Islet precursor cell (in vitro differentiated cells): ENCODE measurements at places on chromosomes 6 and 20.

DNA sequence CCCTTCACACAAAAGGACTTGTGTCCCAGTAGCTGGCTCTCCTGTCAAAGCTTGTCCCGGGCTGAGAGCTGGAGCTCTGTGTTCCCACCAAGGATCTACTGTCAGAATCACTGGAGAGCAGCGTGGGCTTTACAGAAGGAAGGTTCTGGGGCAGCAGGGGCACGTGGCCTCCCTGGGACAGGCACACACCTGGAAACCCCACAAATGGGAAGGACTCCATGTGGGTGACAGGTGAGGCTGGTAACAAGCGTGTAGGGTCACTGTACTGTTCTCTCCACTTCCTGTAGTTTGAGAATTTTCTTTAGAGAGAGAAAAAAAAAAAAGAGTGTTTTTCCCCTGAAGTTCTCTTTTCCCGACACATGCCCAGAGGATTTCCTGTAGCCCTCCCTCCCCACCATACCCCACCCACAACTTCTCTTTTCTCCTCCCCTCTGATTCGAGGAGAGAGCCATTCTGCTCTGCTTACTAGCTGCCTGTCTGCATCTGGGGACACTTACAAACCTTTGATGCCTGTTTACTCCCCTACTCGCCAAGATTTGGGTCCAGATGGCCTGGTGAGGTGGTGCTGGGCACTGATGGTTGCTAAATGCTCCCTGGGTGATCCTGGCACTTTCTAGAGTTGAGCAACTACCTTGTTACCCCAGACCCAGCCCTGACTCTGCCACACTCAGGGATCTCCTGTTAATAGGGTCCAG, 84.1 kb upstream of the SIRPA start:
- peak; percentile 87 for DNase-seq

GRCh38 chr20:23644164-23644563, 6.4 kb upstream of the CST3 start:
- DNase-seq: no peak

DNA sequence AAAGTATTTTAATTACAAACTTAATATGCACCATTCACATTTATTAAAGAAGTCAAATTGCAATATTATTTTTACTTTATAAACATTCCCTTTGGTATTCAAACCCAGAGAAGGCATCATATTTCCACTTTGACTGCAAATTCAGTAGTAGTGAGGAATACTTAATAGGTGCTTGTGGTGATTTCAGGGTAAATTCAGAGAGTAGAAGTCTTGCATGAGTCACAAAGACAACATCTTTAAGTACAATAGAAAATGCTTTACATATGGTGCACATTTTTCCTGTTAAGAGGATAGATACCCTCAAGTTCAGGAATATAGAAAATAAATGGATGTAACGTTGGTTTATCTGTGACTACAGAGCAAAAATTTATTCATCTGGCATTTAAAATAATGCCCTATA, 390.2 kb downstream of the TENT5A start:
- no peak for DNase-seq

- DNase-seq: no peak
Observed at GRCh38 chr6:835476-836160, 142.7 kb upstream of the EXOC2 start.

DNA sequence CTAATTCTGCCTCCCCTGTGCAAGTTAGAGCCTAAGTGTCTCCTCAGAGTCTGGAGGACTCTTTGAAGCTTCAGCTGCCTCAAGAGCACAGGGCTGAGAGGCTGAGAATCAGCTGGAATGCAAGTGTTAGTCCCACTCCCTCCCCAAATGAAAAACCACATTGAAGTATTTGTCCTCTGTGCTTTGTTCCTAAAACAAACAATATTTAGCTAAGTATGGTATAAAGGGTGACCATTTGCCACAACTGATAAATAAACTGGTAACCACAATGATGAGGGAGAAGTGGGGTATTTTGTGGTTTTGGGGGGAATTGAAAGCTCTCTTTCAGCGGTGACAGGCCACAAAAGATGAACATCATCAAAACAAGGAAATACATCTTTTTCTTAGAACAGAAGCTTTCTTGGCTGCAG, 91.7 kb upstream of the HDDC2 start:
- peak; percentile 56 for DNase-seq

GRCh38 chr20:36305602-36306551, at the start of gene DLGAP4:
DLGAP4 (plus strand) TSS chr20:36306339; CDS start chr20:36431718, 125,379 bp downstream.
- DNase-seq: peak; percentile 45

DNA sequence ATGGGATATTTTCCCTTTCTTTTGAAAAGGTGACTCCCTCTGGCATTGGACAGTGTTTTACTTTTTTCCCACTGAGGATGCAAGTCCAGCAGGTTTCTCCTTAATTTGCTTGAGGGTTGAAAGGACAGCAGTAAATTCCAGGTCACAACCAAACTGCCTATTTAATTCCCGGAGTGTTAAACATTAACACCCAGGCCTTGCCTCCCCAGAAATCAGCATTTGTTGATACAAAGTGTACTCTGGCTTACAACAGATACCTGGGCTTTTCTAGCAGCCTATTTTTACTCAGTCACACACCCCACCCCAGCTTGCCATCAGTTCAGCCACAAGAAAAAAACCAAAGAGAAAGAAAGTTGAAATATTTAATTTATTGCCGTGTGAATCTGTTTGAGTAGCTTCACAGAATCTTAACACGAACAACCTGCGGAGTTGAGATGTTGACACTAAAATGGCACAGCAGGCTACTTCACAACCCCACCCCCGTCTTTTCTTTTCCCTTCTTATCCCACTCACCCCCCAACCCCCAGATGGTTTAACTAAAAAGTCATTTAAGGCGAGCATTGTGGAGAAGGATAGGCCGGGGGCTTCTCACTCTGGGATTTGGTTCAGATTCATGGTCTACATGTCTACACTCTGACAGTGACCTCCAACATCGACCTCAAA, 45.7 kb downstream of the MYLIP start:
- DNase-seq: no peak

DNA sequence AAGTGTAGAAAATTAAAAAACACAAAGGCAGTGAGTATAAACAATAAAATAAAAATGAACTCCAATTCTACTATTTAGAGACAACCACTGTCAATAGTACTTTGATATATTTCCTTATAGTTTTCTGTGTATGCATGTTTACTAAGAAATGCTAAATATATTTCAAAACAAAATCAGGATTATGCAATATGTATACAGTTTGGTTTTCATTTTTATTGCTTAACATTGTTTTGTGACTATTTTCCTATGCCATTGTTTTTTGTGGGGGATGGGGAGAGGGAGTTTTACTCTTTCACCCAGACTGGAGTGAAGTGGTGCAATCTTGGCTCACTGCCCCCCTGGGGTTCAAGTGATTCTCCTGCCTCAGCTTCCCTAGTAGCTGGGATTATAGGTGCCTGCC, 19.6 kb downstream of the OR2A4 start:
- no peak for DNase-seq

DNA sequence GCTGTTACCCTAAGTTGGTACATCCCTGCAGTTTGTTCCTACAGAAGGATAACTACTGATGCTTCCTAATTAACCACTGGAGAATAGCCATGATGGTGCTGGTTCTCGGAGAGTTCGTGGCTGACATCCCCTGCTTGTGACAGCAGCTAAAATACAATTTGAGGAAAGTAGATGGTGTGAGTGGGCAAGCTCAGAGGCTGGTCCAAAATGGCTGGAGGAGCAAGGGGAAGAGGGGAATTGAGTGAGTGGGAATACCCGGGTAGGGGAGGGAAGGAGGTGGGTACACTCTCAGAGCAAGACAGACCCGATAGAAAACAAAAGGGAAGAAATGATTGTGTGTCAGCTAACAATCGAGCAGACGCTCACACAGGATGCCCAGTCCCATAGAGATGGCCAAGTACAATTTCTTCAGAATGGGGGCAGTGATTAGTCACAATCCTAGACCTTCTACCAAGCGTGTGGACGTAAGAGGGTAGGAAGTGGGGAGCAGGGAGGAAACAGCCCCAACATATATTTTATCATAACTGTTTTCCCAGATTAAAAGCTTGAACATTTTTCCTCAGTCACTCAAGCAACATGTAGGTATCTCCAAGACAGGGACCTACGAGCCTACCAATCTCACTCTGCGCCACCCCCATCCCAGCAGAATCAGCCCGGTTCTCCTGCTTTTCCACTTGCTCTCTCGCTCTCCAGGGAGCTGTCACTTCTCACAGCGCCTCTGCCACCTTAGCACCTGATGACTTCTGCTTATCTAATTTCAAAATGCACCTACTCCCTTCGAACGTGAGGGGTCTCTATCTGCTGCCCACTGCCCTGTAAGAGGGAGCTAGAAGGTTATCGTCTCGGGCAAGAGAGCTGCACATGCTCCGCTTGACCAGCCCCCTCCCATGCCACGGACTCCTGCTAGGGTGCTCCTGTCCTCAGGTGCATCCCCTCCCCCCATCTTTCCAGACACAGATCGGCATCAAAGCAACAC, 26.2 kb downstream of the RIPOR2 start:
- no peak for DNase-seq

- peak; percentile 18 for DNase-seq
Observed at GRCh38 chr20:57479196-57479595, 45.7 kb downstream of the CTCFL start.

DNA sequence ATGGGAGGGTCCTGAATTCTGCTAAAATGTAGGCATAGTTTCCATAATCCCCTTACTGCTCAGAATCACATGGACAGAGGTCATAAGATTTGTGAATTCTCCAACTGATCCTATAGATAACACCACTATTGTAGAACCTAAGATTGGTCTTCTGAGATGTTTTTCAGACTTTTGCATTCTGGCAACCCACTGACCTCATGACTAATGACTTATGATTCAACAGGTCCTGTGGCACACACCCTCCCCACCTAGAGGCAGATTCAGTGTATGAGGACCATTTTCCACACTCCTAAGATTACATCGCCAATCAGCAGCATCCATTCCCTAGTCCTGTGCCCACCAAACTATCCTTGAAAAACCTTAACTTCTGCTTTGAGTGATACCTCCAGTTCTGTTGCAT, 207.2 kb downstream of the BTBD9 start:
- DNase-seq: no peak

DNA sequence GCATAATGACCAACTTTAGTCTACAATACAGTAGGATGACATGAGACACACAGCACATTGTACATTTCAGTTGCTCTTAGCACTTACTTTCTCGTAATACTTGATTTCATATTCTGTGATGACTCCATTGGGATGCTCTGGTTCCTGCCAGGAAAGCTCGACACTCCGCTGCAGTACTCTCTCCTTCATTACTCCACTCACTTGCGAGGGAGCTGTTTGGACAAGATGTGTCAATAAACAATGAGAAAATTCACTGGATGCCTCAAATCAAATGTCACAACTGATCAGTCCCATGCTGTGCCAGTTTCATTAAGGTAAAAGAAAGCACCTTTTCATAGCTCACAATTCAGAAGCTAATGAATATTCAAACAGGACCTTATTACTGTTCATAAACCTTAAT, 147.1 kb downstream of the EPHA7 start:
- DNase-seq: no peak
